Bronchial epithelial cell (primary cell): ENCODE measurements at places on chromosomes 16 and 17. TPM values are rescaled to one million over a fixed set of nuclear protein-coding genes. Genes with fewer than 3 reads are reported as not detected.

Gene MBTD1
- 9.1 and 10.5 TPM in 2 replicates for total RNA-seq

Gene ALOX15
- under 0.01 TPM in 1 of 2 replicates, not detected in the other for total RNA-seq

Gene C17orf78
- total RNA-seq: not detected in 2 replicates

Gene PYY
- 0.26 and 0.79 TPM in 2 replicates for total RNA-seq

Gene DPEP2
- not detected in 2 replicates for total RNA-seq

Gene ACBD4
- total RNA-seq: 6.1 and 8.7 TPM in 2 replicates

Gene SLC16A11
- total RNA-seq: 0.38 TPM in 1 of 2 replicates, not detected in the other

Gene DCTN5
- 47.0 and 51.6 TPM in 2 replicates for total RNA-seq

Gene ATP5PD
- total RNA-seq: 239 and 277 TPM in 2 replicates

Gene TBC1D3I
- total RNA-seq: 0.13 TPM in 1 of 2 replicates, not detected in the other

Gene ADAD2
- not detected in 2 replicates for total RNA-seq

Gene MYH13
- total RNA-seq: under 0.01 TPM in 1 of 2 replicates, not detected in the other

Gene MARCHF10
- total RNA-seq: not detected in 2 replicates

Gene ADAP2
- total RNA-seq: 3.4 and 19.6 TPM in 2 replicates

Gene TAT
- total RNA-seq: not detected in 2 replicates

Gene PRR11
- total RNA-seq: 1.3 and 3.4 TPM in 2 replicates

Gene CAPNS2
- 29.2 and 103 TPM in 2 replicates for total RNA-seq

Gene RUNDC3A
- total RNA-seq: 0.26 and 3.1 TPM in 2 replicates

Gene FBXL16
- total RNA-seq: 0.53 and 0.64 TPM in 2 replicates

Gene TPSG1
- not detected in 2 replicates for total RNA-seq

Gene NXPH3
- total RNA-seq: not detected in 2 replicates

Gene CD19
- not detected in 2 replicates for total RNA-seq

Gene MILR1
- total RNA-seq: 0.79 TPM in 1 of 2 replicates, not detected in the other

Gene NPIPB8
- total RNA-seq: not detected in 2 replicates

Gene ITGAL
- total RNA-seq: not detected in 2 replicates

Gene PRMT7
- total RNA-seq: 23.9 and 36.9 TPM in 2 replicates

Gene NPIPB6
- total RNA-seq: 0.79 and 1.9 TPM in 2 replicates

Gene DGKE
- total RNA-seq: 5.1 and 8.4 TPM in 2 replicates

Gene HAS3
- total RNA-seq: 4.7 and 8.4 TPM in 2 replicates

Gene CHST6
- total RNA-seq: 1.3 and 6.4 TPM in 2 replicates

Gene SLC5A11
- not detected in 2 replicates for total RNA-seq

Gene FTO
- total RNA-seq: 41.6 and 44.7 TPM in 2 replicates

Gene B4GALNT2
- 4.2 and 7.2 TPM in 2 replicates for total RNA-seq
